ENCODE measurements at places on chromosomes 5 and 9.

- DNase-seq: no peak
These were observed 16.7 kb downstream of the TRAF1 start for GRCh38 chr9:120909904-120910303.

DNA sequence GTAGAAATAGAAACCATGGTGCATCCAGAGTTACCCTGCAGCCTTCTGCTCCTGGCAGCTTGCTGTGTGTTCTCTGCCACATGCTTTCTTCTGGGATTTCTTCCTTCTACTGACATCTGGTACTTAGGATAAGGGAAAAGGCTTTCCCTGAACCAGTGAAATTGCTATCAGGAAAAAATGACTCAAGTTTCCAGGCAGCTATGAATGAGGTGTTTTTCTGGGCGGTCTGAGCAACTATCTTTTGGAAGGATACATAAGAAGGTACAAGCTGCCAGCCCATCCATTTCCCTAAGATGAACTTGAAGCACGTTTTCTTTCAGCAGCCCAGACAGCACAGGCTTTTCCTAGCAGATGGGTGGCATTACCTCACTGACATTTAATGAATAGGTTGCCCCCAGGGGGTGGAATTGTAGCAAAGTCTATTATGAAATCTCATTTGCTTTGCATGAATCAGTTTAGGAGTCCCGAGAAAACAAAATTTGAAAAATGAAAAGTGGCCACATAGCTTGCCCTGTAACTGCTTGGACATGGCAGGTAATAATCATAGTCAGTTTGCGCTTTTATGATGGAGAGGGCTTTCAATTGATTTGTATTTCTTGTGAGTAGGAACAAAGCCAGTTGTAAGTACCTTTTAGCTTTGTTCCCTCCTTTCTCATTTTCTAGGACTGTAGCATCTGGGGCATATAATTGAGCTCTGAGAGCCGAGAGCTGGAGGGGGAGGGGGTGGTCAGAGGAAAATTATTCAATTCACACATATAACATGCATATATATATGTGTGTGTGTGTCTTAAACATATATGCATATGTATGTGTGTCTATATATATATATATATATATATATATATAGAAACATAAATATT, 108.5 kb downstream of the C9orf152 start:
- no peak for DNase-seq

GRCh38 chr5:158920736-158921135, 179.0 kb downstream of the EBF1 start:
- DNase-seq: no peak

DNA sequence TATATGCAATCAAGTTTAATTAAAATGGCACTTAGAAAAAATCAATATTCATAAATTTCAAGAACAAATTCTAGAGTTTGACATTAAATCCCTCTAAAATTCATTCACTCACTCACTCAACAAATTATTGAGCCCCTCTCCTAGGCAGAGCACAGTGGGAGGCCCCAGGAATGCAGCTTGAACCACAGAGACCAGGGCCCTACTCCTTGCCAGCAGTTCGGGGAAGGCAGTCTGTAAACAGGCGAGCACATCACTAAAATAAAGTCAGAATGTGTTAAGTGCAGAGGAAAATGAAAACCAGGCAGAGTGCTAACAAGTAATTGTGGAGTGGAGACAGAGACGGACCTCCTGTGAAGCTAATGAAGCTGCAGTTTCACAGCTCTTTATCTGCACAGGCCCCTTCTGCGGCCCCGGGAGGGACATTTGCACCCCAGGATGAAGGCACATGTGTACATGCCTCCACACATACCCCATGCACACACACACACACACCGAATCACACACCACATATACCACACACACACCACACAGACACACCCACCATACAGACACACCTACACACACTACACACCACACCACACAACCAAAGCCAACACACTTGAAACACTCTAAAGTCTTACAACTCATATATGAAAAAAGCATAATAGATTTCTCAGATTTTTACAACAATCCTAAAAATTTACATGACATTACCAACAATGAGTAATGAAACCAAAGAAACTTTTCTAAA, 40.5 kb downstream of the BHMT start:
- no peak for DNase-seq

GRCh38 chr5:5141625-5142525, 1.7 kb downstream of the ADAMTS16 start:
- peak; percentile 36 for DNase-seq

DNA sequence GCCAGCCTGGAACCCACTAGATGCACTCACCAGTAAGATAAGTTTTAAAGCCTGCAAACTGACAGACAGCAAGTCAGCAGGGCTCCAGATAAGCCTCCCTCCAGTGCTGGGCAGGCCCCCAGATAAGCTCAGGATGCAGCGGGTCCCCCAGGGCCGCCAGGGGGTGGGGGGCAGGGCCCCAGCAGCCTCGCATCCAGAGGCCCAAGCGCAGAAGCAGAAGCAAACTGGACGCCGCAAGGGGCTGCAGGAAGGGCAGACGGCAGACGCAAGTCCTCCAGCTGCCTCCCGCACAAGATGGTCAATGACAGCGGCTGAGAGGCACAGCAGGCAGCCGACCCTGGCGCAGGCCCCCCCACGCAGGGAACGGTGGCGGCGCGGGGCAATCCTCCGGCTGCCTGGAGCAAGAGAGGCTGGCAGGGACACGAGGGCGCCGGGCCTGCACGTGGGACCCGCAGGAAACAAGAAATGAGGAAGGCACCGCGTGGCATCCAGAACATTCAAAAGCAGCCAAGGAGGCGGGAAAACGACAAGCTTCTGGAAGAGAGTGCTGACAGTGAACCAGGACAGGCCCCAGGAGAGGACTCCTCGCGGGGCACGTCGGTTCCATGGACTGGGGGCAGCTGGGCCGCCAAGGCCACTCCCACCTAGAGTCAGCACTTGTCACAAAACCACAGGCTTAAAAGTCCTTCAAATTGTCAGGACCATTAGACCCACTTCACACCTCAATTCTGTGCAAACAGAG, 49.8 kb downstream of the ROR2 start:
- no peak for DNase-seq
